Bronchial smooth muscle cell (primary cell): ENCODE measurements at places on chromosomes 11 and 22. TPM values are rescaled to one million over a fixed set of nuclear protein-coding genes. Genes with fewer than 3 reads are reported as not detected.

The RAB3IL1 gene
- 9.1 and 12.6 TPM in 2 replicates for total RNA-seq

The NAALAD2 gene
- 0.47 and 1.7 TPM in 2 replicates for total RNA-seq

The ELF5 gene
- under 0.01 TPM in 1 of 2 replicates, not detected in the other for total RNA-seq

The RNH1 gene
- 385 and 511 TPM in 2 replicates for total RNA-seq

The CARD18 gene
- not detected in 2 replicates for total RNA-seq

The OAF gene
- 38.1 and 40.4 TPM in 2 replicates for total RNA-seq

The KRTAP5-9 gene
- total RNA-seq, result not detected in 2 replicates

The HTR3A gene
- not detected in 2 replicates for total RNA-seq

The SLC37A2 gene
- 0.26 and 1.6 TPM in 2 replicates for total RNA-seq
